SW 1271 (cell line): ENCODE measurements at places on chromosomes 2 and 18.

GRCh38 chr2:60882971-60883753, 1.8 kb downstream of the REL start:
- peak; percentile 26 for DNase-seq

- DNase-seq, result peak; percentile 26
Measured at GRCh38 chr18:24427484-24427883, 1.0 kb downstream of the IMPACT start.

DNA sequence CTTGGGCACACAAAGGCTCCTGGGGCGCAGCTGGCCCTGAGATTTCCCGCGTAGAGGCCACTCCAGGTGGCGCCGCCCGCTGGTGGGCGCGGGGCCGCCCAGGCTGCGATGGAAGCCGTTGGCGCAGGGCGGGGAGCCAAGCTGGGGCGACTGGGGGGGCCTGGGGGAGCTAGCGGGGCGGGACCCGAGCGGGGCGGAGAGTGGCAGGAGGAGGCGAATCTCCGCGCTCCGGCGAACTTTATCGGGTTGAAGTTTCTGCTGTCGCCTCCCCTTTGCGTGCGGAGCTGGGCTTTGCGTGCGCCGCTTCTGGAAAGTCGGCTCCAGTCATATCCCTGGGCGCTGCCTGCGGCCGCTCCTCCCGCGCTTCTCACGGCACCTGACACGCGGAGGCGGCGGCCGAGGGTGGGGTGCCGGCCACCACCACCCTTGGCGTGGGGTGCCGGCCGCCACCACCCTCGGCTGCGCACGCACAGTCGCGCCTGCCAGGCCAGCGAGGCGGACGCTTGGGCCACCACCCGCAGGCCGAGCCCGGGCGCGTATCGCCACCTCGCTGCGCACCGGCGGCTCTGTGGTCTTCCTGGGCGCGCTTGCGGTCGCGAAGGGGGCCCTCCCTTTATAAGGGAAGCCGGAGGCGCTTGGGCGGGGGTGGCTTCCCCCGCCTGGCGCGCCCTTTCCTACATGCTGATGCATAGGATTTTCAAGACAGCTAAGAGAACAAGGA, 919 bp upstream of the CYP1B1 start:
- peak; percentile 71 for DNase-seq

- no peak for DNase-seq
Measured at GRCh38 chr2:229022652-229023051, 248.4 kb downstream of the PID1 start.

GRCh38 chr2:225002656-225003045, 39.6 kb downstream of the DOCK10 start:
- no peak for DNase-seq

DNA sequence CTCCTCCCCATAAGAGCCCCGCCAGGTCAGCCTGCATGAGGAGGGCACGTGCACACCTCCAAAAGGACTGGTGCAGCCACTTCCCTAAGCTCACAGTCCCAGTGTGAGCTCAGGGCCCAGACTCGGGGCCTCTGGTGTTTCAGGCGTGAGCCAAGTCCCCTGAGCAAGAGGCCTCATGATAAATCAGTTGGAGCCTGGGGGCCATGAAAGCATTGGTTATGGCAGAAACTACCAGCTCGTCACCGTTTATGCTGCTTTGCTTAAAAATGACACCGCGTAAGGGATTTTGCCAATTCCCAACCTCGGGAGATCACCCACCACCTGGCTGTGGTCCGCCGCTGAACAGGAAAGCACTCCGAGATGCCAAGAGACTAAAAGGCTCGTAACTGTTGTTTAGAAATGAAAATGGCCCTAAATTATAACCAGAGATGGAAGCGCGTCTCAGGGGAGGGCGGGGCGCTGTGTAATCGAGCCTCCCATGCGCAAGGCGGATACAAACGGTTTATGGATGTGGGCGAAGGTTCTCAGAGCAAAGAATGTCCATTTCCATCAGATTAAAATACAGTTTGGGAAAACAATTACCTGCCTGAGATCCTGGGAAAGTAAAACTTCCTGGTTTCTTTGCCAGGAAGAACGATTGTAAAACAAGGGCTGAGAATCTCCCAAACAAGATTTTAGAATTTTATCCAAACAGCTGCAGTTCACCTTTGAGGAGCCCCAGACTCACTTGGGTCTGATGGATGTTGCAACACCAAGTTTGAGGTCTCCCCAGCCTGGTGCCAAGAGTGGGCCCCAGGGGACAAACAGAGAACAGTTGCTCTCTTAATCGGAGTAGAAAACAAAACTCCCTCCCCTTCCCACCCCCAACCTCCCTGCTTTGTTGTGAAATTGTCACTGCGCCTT, 141.4 kb downstream of the BCL2 start:
- DNase-seq, result no peak

DNA sequence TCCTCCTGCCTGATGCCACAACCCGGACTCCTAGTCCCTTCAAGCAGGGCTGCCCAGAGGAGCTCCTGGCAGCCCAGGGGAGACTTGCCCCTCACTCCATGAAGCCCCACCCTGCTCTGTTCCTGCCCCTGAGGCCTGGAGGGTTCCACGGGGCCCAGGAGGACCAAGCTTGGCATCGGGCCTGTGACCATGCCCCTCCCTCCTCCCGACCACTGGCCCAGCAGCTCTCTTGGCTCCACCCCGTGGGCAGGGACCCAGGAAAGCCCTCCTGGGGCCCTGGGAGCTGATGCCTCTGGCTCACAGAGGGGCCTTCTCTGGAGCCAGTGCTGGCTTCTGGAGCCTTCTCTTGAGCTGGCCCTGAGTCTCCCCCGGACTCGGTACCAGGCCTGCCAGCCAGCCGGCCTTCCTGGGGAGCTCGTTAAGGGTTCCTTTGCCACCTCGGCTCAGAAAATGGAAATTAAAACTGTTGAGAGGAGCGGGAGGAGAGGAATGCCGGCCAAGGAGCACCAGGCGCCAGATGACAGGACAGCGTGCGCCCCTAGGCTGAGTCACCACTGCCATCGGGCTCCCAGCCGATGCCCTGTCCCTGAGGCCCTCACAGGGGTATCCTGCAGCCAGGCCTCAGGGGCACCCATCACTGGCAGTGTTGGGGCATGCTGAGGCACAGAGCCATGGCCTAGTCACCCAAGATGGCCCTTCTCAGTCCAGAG, 40.6 kb upstream of the SNED1 start:
- no peak for DNase-seq

- DNase-seq, result no peak
Measured at GRCh38 chr2:214014551-214015220, 396.2 kb upstream of the VWC2L start.

- no peak for DNase-seq
Measured at GRCh38 chr2:29400930-29401653, 285.9 kb downstream of the CLIP4 start.

- no peak for DNase-seq
Measured at GRCh38 chr18:48292782-48293424, 116.3 kb downstream of the ZBTB7C start.

- DNase-seq, result no peak
Measured at GRCh38 chr2:57886161-57886786, 160.3 kb upstream of the VRK2 start.

DNA sequence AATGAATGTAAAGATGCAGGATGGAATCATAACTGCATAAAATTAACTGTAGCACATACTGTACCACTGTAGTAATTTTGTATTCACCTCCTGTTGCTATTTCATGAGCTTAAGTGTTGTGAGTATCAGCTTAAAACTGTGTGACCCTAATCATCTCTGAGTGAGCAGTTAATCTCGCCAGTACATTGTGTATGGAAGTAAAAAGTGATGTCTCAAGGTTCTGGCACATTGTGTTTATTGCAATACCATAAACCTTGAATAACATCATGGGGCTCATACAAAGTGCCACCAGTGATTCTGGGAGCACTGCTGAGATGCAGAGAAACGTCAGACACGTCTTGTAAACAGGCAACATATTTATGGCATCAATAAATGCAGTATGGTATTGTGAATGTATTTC, 124.5 kb downstream of the PMAIP1 start:
- no peak for DNase-seq

GRCh38 chr2:123999681-124000080, 25.4 kb upstream of the CNTNAP5 start:
- no peak for DNase-seq

DNA sequence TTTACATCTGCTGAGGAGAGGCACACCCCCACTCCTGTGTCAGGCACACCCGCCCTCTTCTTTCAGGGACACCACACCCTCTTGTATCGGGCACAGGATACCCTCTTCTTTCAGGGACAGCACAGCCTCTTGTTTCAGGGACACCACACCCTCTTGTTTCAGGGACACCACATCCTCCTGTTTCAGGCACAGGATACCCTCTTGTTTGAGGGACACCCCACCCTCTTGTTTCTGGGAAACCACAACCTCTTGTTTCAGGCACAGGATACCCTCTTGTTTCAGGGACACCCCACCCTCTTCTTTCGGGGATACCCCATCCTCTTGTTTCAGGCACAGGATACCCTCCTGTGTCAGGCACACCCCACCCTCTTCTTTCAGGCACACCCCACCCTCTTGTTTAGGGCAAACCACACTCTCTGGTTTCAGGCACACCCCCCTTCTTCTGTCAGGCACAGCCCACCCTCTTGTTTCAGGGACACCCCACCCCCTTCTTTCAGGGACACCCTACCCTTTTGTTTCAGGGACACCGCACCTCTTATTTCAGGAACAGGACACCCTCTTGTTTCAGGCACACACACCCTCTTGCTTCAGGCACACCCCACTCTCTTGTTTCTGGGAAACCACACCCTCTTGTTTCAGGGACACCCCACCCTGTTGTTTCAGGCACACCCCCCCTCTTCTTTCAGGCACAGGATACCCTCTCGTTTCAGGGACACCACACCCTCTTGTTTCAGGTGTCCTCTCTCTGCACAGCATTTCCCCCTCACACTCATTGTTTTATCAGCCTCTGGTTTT, 96.2 kb downstream of the TPO start:
- DNase-seq, result no peak

- DNase-seq, result no peak
Measured at GRCh38 chr2:85371045-85371444, 16.5 kb downstream of the ELMOD3 start.

DNA sequence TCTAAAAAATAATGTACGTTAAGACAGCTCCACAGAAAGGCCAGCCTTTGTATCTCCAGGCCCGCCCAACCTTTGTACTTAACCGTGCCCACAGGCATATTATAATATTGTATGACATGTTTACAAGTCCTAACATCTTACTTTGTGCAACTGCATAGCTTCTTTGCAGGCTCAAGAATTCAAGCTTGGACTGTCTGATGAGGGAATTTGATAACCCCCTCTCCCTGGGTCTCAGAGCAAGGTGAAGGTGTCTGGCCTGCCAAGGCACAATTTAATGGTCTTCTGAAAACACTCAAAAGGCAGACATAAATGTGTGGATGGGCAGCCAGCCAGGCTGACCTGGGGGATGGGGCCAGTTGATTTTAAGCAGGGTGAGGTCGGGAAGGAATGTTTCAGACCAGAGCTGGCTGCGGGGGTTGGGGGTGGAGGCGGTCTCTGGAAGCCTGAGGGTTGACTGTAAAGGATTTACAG, 732.7 kb upstream of the FANCL start:
- DNase-seq, result no peak

- no peak for DNase-seq
Measured at GRCh38 chr2:240567872-240568677, at the start of gene RNPEPL1. Gene RNPEPL1, plus strand, starts transcription at chr2:240568484. Its CDS starts 103 bp downstream, at chr2:240568587.

DNA sequence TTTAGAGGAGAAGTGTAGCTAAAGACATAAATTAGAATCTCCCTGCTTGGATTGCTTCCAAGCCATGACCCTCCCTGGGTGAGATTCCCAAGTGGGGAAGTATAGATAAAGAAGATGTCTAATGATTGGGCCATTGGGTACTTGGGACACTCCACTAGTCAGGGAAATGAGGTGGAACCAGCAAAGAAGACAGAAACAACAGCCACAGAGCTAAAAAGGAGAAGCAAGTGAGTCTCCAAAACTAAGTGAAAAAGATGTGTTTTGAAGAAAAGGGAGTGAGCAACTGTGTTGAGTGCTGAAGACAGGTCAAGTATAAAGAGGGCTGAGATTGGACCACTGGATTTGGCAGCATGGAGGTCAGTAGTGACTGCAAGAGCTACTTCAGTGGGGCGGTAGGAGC, 276.7 kb upstream of the STON1 start:
- no peak for DNase-seq

- no peak for DNase-seq
Measured at GRCh38 chr2:162566666-162567065, 222.7 kb downstream of the GCA start.

GRCh38 chr2:27756544-27757498, 14.7 kb upstream of the MRPL33 start:
- DNase-seq, result no peak

GRCh38 chr2:120737340-120738101, 1.9 kb downstream of the GLI2 start:
- no peak for DNase-seq

GRCh38 chr2:158932131-158932645, 36.3 kb upstream of the TANC1 start:
- no peak for DNase-seq

- no peak for DNase-seq
Measured at GRCh38 chr18:24259869-24260641, 121.2 kb downstream of the CABYR start.

- DNase-seq, result no peak
Measured at GRCh38 chr18:9961041-9961440, 47.2 kb downstream of the VAPA start.

DNA sequence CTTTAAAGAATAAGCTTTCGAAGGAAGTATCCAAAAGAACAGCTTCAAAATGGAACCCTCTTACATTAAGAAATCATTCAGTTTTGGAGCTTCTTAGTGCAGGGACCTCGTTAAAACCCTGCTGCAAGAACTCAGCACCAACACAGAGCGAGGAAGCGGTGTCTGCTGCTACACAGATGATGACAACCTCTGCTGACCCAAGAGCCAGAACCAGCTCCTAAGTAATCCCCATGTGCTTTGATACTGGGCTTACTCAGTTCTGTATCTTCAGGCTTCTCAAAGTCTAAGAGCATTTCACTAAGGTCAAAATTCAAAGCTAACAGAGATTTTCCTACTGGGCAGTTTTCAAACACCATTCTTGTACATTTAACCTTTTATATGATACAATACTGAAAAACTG, 194.6 kb downstream of the STK39 start:
- no peak for DNase-seq

DNA sequence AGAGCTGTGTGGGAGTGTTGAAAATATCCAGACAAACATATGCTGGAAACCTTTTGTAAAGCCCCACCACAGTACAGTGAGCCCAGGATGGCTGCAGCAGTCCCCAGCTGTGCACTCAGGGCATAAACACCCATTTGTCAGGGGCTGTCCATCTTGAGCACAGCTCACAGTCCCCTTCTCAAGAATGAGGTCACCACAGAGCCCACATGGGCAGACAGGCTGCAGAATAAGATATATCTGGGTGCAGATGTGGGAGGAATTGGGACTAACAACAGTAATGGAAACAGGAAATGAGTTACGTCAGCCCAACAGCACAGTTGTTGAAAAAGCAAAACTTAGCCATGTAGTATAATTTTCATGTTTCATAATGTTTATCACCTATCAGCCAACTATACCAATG, 219.6 kb downstream of the ETAA1 start:
- no peak for DNase-seq

DNA sequence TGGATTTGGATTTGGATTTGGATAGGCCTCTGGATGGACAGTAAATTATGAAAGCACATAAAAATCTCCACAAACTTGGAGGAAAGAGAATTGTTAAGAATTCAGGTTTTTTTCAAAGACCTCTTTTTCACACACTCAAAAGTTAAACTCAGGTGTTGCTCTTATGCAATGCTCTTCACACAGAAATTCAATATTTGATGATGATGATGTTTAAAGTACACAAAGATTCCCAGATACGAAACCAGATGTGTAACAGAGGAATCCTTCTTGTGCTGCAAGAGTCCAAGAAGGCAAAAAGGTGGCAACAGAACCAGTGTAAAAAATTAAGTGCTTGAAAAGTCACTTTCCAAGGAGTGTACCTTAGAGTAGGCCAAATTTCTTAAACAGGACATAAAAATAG, 75.8 kb upstream of the SPATS2L start:
- DNase-seq, result no peak

- no peak for DNase-seq
Measured at GRCh38 chr2:74849228-74849892, 15.4 kb downstream of the HK2 start.
